Stimulated activated CD4-positive, alpha-beta T cell treated with anti-CD3 and anti-CD28 coated beads, Interleukin-12 subunit alpha, Interleukin-12 subunit beta, amount 100 ng/mL, for 4 hours (primary cell): ENCODE measurements at places on chromosomes 16 and 17.

DNA sequence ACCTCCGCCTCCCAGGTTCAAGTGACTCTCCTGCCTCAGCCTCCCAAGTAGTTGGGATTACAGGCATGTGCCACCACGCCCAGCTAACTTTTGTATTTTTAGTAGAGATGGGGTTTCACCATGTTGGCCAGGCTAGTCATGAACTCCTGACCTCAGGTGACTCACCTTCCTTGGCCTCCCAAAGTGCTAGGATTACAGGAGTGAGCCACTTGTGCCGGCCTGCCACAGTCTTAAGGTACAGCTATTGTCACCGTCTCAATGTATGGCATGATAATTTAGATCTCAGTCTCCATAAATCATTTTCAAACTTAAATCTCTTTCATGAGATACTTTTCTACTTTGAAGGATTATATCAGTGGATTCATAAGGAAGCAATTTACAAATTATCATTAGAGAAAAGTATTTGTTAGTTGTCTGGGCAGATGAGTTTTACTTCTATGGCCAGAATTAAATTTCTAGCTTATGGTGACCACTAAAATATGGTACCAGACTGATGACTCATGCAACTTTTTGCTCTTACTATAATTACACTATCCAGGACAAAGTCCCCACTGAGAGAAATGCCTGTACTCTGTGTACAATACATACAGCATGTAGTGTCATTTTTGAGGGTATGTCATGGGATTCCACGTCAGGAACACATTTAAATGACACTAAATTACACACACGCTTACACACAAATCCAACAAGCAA lies 1230.3 kb upstream of the GOT2 start:
- DNase-seq = no peak

- DNase-seq = no peak
Observed at GRCh38 chr16:13070268-13070667, 168.9 kb downstream of the SHISA9 start.

GRCh38 chr17:21282850-21283249 lies 1.7 kb upstream of the MAP2K3 start:
- no peak for DNase-seq

DNA sequence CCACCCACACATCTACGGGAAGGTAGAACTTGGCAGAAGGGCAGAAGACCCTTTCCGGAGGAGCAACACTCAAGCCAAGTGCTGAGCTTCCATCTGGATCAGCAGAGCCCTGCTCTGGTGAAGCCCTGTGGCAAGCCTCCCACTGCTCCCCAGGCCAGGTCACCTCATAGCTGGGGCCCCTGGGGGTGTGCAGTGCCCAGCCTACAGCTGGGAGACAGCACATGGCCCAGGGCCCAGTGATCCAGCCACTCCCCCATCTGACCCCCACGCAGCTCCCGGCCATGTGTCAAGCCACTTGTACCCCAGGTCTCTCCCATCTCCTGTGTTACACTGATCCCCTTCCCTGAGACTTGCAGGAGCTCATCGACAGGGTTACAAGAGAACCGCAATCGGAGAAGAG lies 95.7 kb downstream of the RBFOX3 start:
- no peak for DNase-seq

- DNase-seq = no peak
Observed at GRCh38 chr17:69058165-69058564, 2.6 kb downstream of the ABCA9 start.
